ENCODE measurements at places on chromosomes 12 and 14. TPM values are rescaled to one million over a fixed set of nuclear protein-coding genes. Genes with fewer than 3 reads are reported as not detected.

The KRT6B gene
- total RNA-seq, result not detected

The CMA1 gene
- total RNA-seq, result not detected

The RNF212B gene
- not detected for total RNA-seq

The CNOT2 gene
- 119 TPM for total RNA-seq

The RASSF9 gene
- total RNA-seq, result 1.2 TPM

The ASPG gene
- not detected for total RNA-seq

The SLC17A8 gene
- not detected for total RNA-seq
